ENCODE measurements at places on chromosomes 4 and X. TPM values are rescaled to one million over a fixed set of nuclear protein-coding genes. Genes with fewer than 3 reads are reported as not detected.

The CSAG2 gene
- total RNA-seq: not detected

The MCUB gene
- 6.5 TPM for total RNA-seq

The GPR34 gene
- total RNA-seq: 3.4 TPM

The GPRIN3 gene
- total RNA-seq: 7.5 TPM

The YIPF7 gene
- not detected for total RNA-seq

The BTK gene
- total RNA-seq: 1.0 TPM

The CSAG3 gene
- total RNA-seq: not detected

The UGT2B11 gene
- 0.56 TPM for total RNA-seq

The SLC49A3 gene
- 14.9 TPM for total RNA-seq

- DNase-seq: no peak
Measured at GRCh38 chr4:122017296-122017695, 65.4 kb upstream of the TRPC3 start.

DNA sequence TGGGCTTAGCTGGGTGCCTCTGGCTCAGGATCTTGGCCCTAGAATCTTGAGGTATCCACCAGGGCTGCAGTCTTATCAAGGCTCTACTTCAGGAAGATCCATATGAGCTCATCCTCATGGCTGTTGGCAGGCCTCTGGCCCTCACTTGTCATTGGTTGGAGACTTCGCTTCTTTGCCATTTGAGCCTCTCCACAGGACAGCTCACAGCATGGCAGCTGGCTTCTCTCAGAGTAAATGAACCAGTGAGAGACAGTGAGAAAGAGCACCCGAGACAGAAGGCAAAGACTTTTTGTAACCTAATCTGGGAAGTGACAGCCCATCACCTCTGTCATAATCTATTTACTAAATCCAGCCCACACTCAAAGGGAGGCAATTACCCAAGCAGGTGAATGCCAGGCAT, 236.8 kb downstream of the GPAT3 start:
- no peak for DNase-seq

GRCh38 chr4:163535657-163536056, 41.2 kb downstream of the TMA16 start:
- DNase-seq: no peak

DNA sequence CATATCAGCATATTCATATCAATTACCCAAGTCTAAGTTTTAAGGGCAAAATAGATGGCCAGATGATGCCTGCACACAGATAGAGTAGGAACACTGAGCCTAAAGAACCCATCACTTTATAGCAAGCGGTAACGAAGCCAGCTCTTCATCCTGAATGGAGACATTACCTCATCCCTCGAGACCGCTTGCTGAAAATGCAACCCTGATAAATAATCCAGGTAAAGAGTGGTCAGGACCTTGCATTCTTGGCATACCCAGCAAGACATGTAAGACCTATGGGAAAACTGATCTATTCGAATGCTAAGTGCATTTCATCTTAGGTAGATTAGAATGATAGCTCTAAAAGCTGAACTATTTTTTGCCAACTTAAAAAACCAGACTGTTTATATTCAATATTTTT, 25.3 kb downstream of the DCHS2 start:
- no peak for DNase-seq

DNA sequence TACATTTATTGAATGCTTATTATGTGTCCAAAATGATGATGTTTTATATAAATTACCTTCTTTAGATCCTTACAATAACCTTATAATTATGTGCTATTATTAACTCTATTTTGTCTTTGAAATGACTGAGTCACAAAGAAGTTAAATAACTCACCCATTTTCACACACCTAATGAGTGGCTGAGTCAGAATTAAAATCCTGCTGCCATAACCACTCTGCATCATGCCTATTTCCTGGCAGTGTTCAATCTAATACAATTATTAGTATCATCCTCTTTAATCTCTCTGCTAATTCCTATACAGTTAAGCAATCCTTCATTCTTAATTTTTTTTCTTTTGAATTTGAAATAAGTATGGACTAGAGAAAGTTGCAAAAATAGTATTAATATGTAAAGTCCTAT, 342.9 kb downstream of the CFAP299 start:
- DNase-seq: no peak

- DNase-seq: no peak
Measured at GRCh38 chr4:158315706-158316105, 105.4 kb downstream of the TMEM144 start.

DNA sequence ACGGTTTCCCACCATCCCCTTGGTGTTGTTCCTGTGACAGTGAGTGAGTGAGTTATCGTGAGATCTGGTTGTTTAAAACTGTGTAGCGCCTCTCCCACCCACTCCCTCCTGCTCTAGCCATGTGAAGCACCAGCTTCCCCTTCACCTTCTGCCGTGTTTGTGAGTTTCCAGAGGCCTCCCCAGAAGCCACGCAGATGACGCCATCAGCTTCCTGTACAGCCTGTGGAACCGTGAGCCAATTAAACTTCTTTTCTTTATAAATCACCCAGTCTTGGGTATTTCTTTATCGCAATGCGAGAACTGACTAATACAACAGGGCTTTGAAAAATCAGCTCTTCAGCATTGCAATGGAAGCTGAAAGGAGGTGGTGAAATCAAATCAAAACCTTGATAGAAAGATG, 50.0 kb downstream of the FGFBP1 start:
- DNase-seq: no peak

DNA sequence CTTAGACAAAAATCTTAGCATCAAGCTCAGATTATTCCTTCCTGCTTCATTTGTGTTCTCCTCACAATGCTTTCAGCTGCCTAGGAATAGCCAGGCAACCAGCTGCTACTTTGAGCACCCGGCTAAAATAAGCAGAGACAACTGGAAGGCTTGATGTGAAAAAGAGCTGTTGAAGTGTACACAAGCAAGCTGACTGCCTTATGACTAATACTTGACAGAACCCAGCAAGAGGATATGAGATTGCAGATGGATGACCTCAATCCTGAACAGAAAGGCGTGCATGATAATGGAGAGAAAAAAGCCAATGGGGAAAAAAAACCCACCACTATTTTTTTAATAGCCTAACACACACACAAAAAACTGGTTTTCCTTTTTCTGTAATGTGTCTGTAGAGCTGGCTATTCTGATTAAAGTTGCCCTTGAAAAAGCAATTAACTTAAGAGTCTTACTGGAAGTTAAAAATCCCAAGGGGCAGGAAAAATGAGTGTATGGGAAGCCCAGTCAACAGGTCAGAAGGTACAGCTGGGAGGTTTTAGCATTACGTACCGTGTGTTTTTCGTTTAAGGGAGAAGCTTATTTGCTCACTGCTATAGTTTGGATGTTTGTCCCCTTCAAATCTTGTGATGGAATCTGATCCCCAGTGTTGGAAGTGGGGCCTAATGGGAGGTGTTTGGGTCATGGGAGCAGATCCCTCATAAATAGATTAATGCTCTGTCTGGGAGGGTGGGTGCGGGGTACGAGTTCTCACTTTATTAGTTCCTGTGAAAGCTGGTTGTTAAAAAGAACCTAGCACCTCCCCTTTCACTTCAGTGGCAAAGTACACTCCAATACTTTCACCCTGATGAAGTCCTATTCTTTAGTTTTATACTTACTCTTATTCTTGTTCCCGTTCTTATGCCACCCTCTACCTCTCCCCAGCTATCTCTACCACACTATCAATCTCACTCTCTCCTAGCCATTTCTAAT, 37.1 kb upstream of the HERC6 start:
- DNase-seq: peak; percentile 42

GRCh38 chr4:157005193-157005592, 33.6 kb upstream of the PDGFC start:
- DNase-seq: no peak

- DNase-seq: no peak
Measured at GRCh38 chr4:147361726-147362125, 119.2 kb upstream of the EDNRA start.

DNA sequence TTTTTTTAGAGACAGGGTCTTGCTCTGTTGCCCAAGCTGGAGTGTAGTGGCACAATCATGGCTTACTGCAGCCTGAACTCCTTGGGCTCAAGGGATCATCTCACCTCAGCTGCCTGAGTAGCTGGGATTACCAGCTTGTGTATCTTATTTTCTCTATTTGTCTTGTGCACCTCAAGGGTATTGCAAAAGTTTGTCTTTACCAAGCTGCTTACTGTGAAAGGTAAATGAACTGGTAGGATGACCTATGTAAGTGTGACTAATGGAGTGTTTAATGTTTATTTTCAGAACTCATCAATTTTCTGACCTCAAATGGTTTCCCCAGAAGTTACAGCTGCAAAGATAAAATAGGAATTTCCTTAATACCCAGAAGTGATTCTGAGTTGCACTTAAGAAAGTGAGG, 5.3 kb upstream of the FGA start:
- no peak for DNase-seq

GRCh38 chr4:3607690-3608552, 75.7 kb upstream of the LRPAP1 start:
- DNase-seq: no peak

- no peak for DNase-seq
Measured at GRCh38 chrX:7972586-7972985, 45.4 kb upstream of the PNPLA4 start.

GRCh38 chr4:48801016-48801715, 21.1 kb upstream of the FRYL start:
- DNase-seq: no peak

GRCh38 chr4:67894659-67895058, 10.9 kb upstream of the TMPRSS11D start:
- DNase-seq: no peak

DNA sequence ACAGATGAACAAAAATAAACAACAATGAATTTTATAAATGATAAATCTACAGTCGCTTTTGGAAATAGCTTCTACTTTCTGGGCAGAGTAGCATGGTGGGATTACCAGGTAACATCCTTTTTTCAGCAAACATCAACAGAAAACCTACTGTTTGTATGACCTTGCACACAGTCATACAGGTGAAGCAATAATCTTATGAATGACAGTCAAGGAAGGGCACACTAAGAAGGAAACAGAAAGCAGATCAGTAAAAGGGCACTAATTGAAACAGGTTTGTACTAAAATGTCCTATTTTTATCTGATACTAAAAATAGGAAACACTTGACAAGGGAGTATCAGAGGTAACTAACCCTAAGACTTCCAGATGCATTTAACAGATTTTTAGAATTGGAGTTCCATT, 108.9 kb downstream of the DLG3 start:
- DNase-seq: no peak

DNA sequence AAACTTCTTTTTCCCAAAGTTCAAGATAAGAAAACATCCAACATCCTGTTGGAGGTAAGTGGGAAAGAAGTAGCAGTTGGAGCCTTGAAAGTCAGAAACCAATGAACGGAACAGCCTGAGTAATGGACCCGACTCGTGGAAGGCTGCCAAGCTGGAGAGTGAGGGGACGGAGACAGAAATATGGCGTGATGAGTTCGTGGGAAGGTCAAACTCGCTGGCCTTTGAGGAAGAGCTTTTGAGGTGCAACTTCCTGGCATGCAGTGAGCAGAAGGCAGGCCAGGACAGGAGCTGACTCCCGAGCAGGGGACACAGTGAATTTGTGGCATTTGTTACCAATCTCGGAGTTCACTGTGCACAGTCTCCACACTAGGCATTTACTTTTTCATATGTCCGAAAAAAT, 1.0 kb upstream of the TRIML1 start:
- DNase-seq: no peak

DNA sequence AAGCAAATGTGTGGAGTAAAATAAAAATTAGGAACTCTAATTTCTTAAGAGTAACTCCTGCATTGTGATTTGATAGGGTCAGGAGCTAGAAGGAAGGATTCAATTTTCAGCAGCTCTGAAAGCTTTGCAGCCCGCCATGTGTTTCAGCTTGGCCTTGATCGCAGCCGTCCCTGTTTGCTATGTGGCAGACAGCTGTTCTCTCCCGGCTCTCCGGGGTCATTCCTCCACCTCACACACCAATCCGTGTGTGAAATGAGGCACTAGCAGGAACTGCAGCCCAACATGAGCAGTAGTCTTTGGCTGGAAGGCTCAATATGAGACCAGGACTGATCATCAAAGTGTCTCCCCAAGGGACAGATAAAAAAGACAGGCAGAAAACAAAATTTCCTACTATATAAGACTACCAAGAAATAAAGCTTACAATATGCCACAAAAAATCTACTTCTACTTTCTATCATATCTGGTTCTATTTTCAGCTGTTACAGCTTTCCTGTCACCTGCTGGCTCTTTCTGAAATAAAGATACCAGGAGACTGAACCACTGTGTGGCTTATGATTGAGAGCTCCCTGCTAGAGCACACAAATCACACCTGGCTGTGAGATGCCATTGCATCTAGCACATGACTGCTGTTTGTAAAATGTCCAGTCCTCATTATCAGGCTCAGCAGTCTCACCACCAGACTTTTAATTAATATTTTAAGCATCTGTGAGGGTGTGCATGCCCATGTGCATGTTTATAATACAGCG, 44.1 kb upstream of the SEC24B start:
- DNase-seq: no peak

DNA sequence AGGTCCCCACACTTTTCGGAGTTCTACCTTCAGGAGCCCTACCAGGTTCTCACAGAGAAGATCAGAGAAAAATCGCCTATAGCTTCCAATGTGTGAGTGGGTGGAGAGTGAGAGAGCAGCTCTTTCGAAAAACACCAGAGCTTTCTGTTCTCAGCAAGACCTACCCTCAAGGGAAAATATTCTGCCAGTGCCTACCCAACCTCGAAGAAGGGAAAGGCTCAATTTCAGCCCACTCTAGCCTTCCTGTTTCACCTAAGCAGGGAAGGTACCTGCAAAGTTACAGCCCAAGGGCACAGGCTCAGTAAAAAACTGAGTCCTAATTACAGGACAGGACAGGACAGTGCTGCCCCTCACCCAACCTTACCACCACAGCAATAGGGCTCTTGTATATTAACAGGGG, 104.0 kb upstream of the WDR17 start:
- DNase-seq: no peak

DNA sequence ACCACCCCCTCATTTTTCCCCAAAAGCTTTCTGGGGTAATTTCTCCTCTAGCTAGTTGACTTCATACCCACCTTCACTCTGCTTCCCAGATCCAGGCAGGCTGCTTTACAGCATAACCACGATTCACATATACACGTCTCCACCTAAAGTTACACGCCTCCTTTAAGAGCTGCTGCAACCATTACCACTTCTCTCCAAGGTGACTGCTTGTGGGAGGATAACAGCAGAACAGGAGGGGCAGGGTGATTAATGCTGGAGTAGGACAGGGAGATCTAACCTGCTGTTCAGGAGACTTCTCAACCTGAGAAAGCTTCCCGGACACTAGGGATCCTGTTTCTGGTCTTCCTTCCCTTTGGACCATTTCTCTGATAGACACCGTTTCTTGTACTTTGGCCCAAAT, 77.4 kb downstream of the MGST2 start:
- no peak for DNase-seq

DNA sequence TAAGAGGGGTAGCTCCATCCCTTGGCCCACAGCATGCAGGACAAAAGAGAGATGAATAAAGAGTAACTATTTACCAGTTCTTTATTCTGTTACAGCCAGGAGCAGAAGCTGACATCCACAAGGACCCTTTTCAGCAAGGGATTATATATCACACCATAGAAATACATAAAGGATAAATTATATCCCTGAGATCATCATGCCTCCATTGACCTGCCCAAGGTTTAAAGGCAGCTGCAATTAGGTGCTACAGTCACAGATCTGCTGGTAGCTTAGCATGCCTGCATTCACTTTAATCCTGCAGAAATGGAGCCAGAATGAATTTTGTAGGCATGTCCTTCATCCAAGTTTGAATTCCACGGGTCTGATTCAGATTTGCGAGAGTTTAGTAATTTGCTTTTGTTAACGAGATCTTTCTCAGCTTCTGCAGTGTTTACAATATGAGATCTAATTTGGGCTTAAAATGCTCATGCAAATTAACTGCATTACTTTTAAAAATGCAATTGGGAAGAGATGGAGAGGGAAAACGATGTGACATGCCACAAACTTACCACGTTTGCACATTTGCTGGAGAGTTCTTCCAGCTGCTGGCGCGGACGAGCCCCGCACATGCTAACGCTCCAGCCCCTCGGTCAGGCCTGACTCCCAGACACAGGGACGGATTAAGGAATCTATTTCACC, 327.0 kb upstream of the NOCT start:
- no peak for DNase-seq

All from thyroid gland (tissue), 4 donors.